ENCODE measurements at places on chromosomes 2 and 18. TPM values are rescaled to one million over a fixed set of nuclear protein-coding genes. Genes with fewer than 3 reads are reported as not detected.
A peak's percentile ranks its signal among the peaks of the same experiment; 100 is the strongest.

ICOS gene
- total RNA-seq, result not detected

CRYBA2 gene
- not detected for total RNA-seq

RGPD8 gene
- 31.8 TPM for total RNA-seq

CDH19 gene
- total RNA-seq, result 28.5 TPM

DNA sequence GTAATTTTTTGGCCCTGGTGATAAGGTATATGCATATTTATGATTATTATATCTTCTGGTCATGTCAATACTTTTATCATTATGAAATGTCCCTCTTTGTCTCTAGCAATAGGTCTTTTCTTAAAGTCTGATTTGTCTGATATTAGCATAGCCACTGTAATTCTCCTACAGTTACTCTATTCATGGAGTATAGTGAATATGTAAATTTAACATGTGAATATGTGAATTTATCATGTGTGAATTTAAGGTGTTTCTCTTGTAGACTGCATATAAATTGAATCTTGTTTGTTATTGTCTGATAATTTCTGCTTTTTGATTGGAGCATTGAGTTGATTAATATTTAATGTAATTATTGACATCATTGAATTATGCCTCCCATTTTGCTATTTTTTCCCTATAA is 259.4 kb downstream of the HRH4 start:
- no peaks in the 10 kb centered on the region for H3K27me3 ChIP-seq
- H3K36me3 ChIP-seq, result no peaks in the 10 kb centered on the region
- no peaks in the 10 kb centered on the region for H3K4me1 ChIP-seq
- H3K4me3 ChIP-seq, result no peak overlapping the region
- no peak overlapping the region for H3K27ac ChIP-seq

- H3K27me3 ChIP-seq, result no peaks in the 10 kb centered on the region
- no peak for DNase-seq
- H3K36me3 ChIP-seq, result no peaks in the 10 kb centered on the region
- H3K4me1 ChIP-seq, result peaks cover 4% of the 10 kb centered on the region
- no peak overlapping the region for H3K27ac ChIP-seq
These were observed 126.9 kb upstream of the LINC00305 start for GRCh38 chr18:64275593-64276300.

DNA sequence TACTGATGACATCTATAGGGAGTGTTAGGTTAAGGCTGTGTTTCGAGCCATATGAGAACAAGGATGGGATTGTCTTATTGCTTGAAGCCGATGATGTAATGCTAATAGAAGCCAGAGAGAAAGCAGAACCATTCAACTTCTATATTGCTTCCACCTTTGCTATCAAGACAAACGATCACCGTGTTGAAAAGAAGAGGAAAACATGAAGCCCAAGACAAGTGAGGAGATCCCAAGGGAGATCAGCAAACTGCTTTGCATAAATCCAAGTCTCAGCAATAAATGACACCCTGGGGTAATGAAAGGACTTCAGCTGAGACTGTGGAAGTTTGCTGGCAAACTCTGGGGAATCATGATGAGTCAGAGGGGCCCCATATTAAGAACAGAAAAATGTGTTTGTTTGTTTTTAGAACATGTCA is 206.2 kb downstream of the NCKAP5 start:
- peak; percentile 12 for DNase-seq
- H3K4me1 ChIP-seq, result no peaks in the 10 kb centered on the region
- H3K4me3 ChIP-seq, result no peak overlapping the region
- no peaks in the 10 kb centered on the region for H3K27me3 ChIP-seq

DNA sequence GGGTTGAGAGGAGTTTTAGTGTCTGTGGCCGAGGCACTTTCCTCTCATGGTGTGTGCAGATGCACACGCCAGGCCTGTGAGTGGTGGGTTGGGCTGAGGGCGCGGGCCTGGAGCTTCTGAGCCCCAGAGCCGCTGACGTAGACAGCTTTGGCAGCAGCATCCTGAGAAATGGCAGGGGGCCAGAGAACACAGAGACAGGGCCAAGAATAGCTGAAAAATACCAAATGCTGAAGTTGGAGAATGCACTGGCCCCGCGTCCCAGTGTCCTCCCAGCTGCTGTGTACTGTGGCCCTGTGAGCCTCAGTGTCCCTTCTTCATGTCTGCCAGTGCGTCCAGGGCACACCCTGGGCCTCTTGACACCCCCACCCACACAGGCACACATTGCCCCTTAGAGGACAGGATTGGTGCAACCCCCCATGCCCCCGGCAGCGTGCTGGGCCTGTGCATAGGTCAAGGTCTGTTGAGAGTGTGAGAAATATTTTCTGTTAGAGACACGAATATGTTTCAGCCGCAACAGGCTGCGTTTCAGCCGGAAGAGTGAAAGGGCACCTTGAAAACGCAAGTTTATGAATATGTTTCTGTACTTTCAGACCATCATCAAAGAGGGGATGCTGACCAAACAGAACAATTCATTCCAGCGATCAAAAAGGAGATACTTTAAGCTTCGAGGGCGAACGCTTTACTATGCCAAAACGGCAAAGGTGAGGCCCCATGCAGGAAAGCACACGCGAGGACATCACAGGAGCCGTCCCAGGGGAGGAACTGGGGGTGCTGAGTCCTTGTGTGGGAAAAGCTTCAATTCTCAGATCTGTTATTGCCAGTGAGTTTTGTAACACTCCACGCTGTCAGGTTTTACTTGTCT is 33.6 kb downstream of the DGKD start:
- peak; percentile 84 for DNase-seq
- peaks cover 6% of the 10 kb centered on the region for H3K36me3 ChIP-seq
- no peak overlapping the region for H3K4me3 ChIP-seq
- H3K27ac ChIP-seq, result peak overlapping the region; percentile 74
- H3K4me1 ChIP-seq, result peaks cover 44% of the 10 kb centered on the region
- no peaks in the 10 kb centered on the region for H3K27me3 ChIP-seq

DNA sequence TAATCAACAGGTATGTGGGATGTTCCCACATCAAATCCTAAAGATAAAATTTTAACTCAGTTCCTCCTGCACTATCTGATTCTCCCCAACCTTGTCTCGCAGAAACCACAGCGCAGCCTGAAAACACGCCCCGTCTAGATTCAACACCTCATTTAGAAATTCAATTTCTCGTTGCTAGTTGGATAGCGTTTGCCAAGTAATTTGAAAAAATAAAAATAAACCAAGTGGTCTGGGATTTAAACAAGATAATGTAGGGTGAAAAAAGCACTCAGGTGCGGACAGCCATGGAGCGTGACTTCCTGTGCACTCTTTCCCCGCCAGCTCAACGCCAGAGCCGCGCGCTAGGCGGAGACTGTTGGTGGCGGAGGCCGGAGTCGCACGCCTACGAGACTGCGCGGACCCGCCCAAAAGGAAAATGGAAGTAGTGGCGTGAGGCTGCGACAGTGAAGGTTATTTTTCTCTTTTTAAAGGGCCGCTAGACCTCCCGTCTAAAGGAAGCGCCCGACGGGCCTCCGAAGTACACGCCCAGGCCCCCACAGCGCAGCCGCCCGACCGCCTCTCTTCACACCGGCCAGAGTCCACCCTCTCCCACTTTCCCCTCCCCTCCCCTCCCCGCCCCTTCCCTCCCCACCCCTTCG is 615 bp upstream of the CCNT2 start:
- peak overlapping the region; percentile 98 for H3K27ac ChIP-seq
- DNase-seq, result no peak
- no peaks in the 10 kb centered on the region for H3K27me3 ChIP-seq
- H3K36me3 ChIP-seq, result no peaks in the 10 kb centered on the region

- H3K4me1 ChIP-seq, result no peaks in the 10 kb centered on the region
- no peaks in the 10 kb centered on the region for H3K27me3 ChIP-seq
- peaks cover 31% of the 10 kb centered on the region for H3K36me3 ChIP-seq
- H3K4me3 ChIP-seq, result no peak overlapping the region
- no peak overlapping the region for H3K27ac ChIP-seq
These were observed 43.6 kb downstream of the UGGT1 start for GRCh38 chr2:128134573-128134972.

- H3K36me3 ChIP-seq, result no peaks in the 10 kb centered on the region
- H3K4me3 ChIP-seq, result no peak overlapping the region
- no peaks in the 10 kb centered on the region for H3K4me1 ChIP-seq
- H3K27ac ChIP-seq, result no peak overlapping the region
These were observed 326.4 kb downstream of the THSD7B start for GRCh38 chr2:137091704-137092103.

DNA sequence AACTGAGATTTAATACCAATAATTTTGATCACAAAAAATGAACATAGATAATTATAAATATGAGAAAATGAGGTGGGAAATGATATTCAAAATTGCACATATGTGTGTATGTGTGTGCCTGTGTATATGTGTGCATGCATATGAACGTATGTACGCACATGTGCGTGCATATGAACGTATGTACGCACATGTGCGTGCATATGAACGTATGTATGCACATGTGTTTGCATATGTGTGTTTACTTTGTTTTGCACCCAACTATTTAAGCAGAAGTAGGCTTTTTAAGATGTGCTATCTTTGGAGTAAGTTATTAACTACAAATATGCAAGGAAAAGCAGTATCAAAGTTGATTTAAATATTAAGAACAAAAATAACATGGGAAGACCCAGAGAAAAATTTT is 484.3 kb downstream of the EPHA4 start:
- no peaks in the 10 kb centered on the region for H3K36me3 ChIP-seq
- no peaks in the 10 kb centered on the region for H3K4me1 ChIP-seq
- H3K27ac ChIP-seq, result no peak overlapping the region
- no peak overlapping the region for H3K4me3 ChIP-seq

Data from spinal cord (tissue), 10 donors.